Stimulated activated CD8-positive, alpha-beta memory T cell treated with anti-CD3 and anti-CD28 coated beads, Interleukin-7, amount 100 ng/mL, for 4 hours (primary cell): ENCODE measurements at places on chromosomes 3 and 15.

DNA sequence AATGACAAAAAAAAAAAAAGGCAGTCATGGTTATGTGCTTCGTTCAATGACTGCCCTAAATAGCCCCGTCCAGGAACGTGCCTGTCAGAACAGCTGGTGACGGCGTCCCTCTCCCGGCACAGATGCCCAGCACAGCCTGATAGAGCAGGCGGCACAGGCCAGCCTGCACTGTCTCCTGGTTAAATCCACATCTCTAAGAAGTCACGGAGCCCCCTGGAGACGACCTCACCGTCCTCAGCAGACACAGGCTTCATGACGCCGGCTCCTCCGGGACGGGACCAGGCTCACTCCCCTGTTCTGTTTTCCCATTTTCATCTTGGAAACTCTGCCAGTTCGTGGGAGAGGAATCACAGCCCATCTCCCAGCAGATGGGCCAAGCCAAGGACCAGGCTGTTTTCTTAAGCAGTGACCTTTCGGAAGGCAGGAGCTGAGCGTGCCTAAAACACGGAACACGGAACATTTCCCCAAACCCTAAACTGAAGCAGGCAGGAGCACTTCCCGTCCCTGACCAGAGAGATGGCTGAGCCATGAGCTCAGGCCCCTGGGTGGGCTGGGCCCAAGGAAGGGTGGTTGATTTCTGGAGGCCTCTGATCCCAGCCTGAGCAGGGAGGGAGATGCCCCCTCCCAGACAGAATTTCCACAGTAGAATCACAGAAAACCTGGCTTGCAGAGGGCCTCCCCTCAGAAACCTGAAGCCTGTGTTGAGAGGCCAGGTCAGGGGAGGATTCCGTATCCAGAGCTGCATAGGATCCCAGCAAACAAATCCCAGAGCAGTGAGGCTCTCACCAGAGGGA lies 35.9 kb downstream of the ADCY5 start:
- no peak for DNase-seq

DNA sequence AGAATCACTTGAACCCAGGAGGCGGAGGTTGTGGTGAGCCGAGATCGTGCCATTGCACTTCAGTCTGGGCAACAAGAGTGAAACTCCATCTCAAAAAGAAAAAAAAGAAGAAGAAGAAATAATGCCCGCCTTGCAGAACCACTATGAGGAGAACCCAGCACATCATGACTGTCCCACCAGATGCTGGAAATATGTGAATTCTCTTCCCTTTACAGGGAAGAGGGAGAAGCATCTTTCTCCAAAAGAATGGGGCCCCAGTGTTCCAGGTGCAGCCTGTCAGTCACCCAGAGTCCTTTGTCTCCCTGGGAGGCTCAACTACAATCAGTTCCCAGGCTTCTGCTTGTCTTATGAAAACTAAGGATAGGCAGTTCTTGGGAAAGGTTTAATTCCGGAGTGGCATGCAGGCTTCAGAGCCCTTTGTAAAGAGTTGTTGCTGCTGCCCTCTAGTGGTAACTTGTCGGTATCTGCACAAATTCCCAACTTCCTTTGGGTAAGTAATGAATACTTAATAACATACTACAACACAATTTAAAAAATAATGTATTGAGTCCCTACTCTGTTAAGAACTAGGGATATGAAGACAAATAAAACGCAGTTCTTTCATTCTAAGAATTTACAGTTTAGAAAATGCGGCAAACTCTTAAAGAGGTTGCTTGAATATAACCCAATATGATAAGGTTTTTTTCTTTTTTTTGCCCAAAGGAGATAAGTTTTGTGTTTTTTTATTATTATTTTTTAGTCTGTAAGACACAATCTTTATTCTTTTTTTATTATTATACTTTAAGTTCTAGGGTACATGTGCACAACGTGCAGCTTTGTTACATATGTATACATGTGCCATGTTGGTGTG lies 18.6 kb upstream of the TICRR start:
- peak; percentile 31 for DNase-seq

- no peak for DNase-seq
Observed at GRCh38 chr15:100737214-100737613, 134.8 kb downstream of the ASB7 start.

DNA sequence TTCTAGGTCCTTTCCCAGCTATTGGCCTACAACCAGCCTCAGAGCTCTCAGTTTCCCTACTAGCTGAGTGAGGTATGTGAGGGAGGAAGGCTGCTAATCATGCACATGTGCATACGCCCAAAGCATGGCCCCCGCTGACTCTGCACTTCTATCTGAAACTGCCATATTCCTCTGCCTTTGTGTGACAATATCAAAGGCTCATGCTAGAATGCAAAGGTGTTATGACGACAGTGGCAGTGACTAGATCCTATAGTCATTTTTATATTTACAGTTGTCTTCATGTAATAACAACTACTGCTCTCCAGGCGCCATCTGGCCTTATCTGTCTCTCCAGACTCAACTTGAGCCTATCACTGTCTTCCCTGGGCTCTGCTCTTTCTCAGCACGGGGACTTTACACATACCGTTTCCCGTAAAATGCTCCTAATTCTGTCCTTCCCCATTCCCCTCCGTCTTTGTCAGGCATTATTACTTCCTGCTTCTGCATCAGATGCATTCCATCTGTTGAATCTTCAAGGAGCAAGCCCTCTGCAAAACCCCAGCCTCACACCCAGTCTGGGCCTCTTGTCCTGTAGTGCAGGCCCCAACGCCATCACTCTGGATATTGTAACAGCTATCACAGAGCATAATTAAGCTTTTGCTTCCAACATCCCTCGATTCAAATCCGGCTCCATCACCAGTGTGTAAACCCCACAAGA lies 102.5 kb downstream of the PDCD6IP start:
- DNase-seq: no peak

GRCh38 chr3:87200060-87200647 lies 27.0 kb upstream of the CHMP2B start:
- no peak for DNase-seq

DNA sequence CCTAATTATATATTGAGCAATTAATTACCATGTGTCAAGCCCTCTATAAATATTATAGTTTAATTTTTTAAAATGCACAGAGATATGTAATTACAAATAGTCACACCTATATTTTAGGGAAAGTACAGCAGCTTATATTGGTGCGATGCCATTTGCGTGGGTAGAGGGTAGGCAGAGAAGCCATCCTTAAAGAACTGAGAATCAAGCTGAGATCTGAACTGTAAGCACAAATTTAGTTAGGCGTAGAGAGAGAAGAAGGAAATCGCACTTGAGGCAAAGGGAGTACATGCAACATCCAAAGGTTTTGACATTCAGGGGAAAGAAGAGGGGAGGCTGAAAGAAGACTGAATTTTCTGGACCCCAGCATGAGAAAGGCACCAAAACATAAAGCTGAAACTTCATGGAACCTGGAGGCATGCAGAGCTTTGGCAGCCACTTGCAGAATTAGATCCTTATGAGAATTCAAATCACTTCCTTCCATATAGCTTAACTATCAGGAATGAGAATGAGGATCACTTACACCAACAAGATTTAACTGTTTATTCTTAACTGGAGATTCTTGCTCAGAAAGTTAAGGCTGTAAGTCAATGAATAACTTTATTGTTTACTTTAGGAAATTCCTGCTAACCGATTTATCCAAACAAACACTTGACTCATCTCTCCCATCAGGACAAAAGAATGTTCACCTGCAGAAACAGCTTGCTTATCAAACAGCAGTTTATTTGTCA lies 114.3 kb downstream of the TGFBR2 start:
- no peak for DNase-seq

- DNase-seq: no peak
Observed at GRCh38 chr3:139774560-139775302, 97.0 kb upstream of the NMNAT3 start.

DNA sequence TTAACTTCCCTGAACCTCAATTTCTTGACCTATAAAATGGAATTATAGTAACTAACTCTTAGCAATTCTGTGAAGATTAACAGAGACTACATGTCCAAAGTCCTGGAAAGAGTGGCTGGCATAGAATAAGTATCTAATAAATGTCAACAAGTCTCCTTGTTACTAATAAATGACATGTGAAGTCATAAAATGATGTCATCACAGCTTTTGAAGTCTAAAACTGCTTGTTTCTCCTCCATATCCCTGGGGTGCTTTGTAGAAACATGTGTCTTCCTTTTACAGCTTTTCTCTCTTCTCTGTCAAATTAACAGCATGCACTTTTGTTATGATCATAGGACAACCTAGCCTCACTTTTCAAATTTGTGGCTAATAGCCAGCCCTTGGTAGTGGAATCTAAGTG lies 510.2 kb downstream of the NTRK3 start:
- no peak for DNase-seq

DNA sequence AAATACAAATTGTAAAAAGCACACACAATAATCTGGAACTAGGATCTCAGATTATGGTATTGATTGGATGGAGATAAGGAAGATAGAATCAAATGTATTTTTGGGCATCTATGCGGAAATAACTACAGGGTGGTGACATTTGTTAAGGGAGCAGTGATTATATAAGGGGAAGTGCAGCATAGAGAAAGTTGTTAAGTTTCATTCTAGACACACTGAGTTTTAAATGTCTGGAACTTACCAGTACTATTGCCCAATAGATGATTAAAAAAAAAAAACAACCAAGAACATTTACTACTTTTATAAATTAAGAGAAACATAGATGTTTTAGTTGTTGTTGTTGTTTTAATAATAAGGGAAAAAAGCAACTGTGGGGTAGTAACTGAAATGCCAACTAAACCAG lies 32.1 kb upstream of the C3orf38 start:
- no peak for DNase-seq

GRCh38 chr15:72116731-72117485 lies 1.0 kb downstream of the MYO9A start:
- DNase-seq: peak; percentile 5

DNA sequence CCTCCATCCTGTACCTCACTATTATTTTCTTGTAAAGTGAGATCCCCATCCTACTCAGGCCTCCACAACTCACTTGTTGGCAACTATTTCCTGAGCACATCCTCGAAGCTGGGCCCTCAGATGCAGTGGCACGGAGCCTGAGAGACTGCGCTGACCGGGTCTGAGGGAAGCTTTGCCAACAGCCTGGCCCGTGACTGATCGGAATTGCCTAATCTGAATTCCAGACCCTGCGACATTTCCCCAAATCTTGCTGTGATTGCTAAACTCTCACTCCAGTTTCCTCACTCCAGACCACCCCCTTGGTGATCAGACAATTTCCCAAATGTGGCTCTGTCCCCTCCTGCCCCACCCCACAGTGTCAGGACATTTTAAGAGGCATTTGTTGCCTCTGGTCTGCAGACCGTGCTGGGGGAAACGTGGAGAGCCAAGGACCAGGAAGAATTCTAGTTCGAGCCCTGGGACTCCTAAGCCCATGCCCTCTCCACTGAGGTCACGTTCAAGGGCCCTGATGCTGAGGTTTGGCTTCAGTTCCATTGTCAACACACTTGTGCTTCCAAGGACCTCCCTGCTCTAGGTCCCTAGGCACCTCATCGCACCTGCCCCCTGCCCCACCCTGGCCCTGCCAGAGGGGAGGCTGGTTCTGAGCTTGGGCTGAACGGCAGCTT lies 22.8 kb downstream of the KLHL25 start:
- no peak for DNase-seq

DNA sequence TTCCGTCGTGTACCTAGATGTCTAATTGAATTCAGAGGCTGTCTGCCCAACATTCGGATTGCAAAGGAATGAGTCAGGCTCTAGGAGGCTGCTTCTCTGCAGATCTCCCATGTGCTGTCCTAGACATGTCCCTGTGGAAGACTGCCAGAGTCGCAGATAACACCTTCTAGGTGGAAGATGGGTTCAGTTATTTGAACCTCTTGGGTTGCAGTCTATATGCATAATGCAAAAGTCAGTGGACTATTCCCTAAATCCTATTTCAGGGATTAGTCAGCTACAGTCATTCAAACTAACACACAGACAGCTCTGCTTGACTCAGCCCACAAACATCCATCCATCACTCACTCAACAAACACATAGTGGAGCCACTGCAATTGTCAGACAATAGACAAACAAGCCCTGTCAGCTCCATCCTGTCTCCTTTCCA lies 300.0 kb upstream of the CTNNB1 start:
- DNase-seq: no peak

GRCh38 chr15:60585743-60586708 lies 107.1 kb upstream of the ICE2 start:
- DNase-seq: peak; percentile 27

DNA sequence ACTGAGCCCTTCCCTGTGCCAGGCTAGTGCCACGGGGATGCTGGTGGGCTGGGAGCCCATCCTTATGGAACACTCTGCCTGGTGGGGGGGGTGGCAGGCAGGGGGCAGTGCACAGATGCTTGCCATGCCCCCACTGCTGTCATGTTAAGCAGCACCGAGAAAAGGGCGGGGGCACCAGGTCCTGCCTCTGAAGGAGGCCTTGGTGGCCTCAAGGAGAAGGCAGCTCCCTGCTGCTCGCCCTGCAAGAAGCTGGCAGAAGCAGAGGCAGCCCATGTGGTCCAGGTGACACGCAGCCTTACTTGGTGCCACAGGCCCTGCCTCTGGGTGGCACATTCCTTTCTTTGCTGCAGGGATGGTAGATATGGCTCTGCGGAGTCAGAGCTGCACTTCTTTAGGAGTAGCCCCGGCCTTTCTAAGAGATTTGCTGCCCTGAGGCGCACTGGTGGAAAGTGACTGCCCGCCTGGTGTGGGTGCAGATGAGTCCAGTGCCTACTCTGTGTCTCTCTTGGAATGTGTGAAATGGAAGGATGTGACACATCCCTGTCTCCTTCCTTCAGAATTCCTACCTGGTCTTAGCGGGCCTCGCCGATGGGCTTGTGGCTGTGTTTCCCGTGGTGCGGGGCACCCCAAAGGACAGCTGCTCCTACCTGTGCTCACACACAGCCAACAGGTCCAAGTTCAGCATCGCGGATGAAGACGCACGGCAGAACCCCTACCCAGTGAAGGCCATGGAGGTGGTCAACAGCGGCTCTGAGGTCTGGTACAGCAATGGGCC lies 145.8 kb downstream of the LRRK1 start:
- no peak for DNase-seq

GRCh38 chr3:143821862-143822261 lies 26.4 kb downstream of the SLC9A9 start:
- DNase-seq: no peak

DNA sequence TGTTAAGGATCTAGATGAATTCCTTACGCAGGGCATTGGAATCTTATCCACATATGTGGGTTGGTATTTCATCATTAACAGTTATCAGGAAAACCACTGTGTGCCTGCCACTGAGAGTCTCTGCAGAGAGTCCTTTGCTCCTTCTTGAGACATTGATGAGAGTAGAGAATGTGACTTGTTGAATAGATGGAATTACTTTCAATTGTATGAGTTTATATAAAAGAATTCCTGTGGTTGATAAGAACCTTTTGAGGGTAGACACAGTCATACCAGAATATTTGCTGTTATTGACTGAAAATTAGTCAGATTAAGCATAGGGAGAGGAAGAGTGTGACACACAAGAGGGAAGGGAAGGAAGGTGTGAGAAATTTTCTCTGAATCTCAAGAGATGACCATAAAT lies 30.8 kb downstream of the ARHGEF26 start:
- no peak for DNase-seq

DNA sequence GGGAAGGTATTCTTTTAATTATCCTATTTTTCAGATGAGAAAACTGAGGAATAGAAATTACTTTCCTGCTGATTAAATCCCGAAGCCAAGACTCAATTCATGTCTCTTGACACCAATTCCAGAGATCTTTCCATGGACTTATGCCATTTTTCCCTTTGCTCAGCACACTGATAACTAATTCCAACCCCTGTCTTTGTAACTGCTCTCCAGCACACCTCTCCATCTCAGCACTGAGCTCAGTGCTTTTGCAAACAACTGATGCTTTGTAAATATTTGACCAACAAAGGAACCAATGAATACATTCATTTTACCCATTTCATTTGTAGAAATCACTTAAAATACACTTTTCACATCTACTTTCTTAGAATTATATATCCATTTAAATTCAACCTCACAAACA lies 249.1 kb downstream of the IL5RA start:
- no peak for DNase-seq
